ENCODE measurements at places on chromosomes 5 and 9. TPM values are rescaled to one million over a fixed set of nuclear protein-coding genes. Genes with fewer than 3 reads are reported as not detected.

The CTXN3 gene
- total RNA-seq: not detected

DNA sequence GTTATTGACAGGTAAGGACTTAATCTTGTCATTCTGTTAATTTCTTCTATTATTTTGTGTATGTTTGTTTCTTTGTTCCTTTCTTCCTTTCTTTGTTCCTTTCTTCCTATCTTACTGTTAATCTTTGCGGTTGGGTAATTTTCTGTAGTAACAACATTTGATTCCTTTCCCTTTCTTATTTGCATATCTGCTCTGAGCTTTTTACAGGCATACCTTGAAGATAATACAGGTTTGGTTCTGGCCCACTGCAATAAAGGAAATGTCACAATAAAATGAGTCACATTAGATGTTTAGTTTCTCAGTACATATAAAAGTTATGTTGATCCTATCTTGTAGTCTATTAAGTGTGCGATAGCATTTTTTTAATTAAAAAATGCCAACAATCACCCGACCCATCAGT, 440.7 kb downstream of the NFIB start:
- H3K4me3 ChIP-seq: no peak overlapping the region
- H3K27ac ChIP-seq: no peak overlapping the region
- no peaks in the 10 kb centered on the region for H3K36me3 ChIP-seq
- no peaks in the 10 kb centered on the region for H3K4me1 ChIP-seq
- no peak for DNase-seq

DNA sequence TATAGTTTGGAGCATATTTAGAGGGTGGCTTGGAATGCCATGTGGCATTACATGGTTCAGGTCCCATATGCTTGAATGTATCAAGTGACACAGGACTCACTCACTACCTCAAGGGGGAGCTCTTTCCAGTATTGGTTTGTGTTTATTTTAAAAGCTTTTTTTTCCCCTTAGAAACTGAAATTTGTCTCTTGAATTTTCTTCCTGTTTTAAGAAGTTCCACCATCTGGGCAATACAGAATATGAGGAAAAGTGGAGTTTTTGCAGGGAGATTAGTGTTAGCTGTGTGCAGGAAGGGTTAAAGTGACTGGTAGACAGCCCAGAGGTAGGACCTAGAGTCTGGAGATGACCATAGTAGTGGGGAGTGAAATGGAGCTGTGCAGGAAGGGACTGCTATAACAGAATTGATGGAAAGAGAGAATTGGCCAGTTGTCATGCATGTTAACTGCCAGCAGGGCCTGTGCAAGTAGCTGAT, 36.6 kb downstream of the CTNNA1 start:
- peaks cover 30% of the 10 kb centered on the region for H3K4me1 ChIP-seq
- no peak overlapping the region for H3K27ac ChIP-seq
- H3K27me3 ChIP-seq: peaks cover 55% of the 10 kb centered on the region
- H3K36me3 ChIP-seq: no peaks in the 10 kb centered on the region

The HAPLN1 gene
- not detected for total RNA-seq

DNA sequence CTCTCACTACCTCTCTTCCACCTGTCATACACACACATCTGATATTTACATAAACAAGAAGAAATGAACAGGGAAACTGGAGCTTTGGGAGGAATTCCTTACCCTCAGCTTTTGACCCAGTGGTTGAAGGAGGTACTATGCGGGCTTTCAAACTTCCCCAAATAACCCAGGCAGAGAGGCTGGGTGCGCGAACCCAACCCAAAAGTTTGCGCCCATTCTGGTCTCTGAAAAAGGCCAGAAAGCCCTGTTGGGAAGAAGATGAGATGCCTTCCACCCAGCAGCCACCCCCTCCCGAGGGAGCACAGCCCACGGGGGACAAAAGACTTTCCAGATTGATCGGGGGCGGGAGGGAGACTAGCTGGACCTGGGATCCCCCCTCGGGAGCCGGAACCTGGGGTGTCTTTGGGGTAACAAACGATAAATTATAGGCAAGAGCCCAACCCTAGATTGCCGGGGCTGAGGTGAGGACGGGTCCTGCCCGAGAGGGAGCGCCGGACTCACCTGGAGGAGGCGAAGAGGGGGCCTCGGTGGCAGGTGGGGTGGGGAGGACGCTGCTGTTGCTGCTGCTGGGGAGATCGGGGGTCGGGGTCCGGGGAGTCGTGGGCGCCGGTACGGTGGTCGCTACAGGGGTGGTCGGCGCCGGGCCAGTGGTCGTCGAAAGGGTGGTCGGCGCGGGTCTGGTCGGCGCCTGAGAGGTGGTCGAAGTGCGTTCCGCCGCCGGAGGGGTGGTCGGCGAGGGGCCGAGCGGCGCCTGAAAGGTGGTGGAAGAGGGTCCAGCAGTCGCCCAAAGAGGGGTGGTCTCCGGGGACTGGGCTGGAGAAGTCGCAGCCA, 798 bp downstream of the MEGF9 start:
- peak overlapping the region; percentile 79 for H3K4me3 ChIP-seq
- no peaks in the 10 kb centered on the region for H3K36me3 ChIP-seq
- H3K27me3 ChIP-seq: no peaks in the 10 kb centered on the region
- H3K4me1 ChIP-seq: peaks cover 31% of the 10 kb centered on the region
- peak overlapping the region; percentile 66 for H3K27ac ChIP-seq
- DNase-seq: peak; percentile 26

The PTGR1 gene
- total RNA-seq: 1.7 TPM

- H3K27ac ChIP-seq: no peak overlapping the region
- H3K36me3 ChIP-seq: no peaks in the 10 kb centered on the region
- H3K4me3 ChIP-seq: no peak overlapping the region
Measured at GRCh38 chr5:107424491-107424890, 246.2 kb downstream of the EFNA5 start.

The GGTA1 gene
- not detected for total RNA-seq

The LCN6 gene
- not detected for total RNA-seq

DNA sequence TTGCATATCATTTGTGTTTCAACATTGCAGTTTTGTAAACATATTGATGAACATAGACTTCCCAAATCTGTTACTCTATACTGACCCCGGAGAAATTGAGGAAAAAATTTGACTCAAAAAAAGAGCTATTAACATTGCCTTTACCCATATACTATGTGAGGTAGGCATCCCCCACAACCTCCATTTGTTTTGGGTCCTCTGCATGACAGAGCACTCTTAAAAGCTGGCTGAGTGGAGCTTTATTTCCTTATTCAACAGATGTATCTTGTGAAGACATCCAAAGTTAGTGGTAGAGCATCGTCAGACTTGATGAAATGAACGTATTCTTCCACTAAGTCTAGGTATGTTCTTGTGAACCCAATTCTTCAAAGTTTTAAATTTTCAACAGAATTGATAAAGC, 310.5 kb downstream of the CDH9 start:
- H3K27me3 ChIP-seq: no peaks in the 10 kb centered on the region
- H3K4me1 ChIP-seq: no peaks in the 10 kb centered on the region
- no peaks in the 10 kb centered on the region for H3K36me3 ChIP-seq

DNA sequence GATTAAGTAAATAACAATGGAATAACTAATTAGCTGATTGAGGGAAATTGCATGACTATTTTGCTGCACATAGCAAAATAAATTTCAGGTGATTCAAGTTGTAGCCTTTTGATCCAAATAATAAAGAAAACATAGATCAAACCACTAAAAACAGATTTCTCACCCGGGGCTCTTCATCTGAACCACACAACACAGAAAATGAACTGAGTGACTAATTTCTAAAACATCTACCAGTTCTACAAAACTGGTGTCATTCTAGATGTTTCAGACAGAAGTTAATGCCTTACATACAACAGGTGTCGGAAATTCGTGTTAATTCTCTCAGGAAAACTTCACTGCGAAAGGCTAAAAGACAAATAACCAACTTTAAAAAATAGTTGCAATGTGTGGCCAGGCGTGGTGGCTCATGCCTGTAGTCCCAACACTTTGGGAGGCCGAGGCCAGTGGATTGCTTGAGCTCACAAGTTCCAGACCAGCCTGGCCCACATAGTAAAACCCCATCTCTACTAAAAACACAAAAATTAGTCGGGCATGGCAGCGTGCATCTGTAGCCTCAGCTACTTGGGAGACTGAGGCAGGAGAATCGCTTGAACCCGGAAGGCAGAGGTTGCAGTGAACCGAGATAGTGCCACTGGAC, 6.9 kb downstream of the PROP1 start:
- H3K4me3 ChIP-seq: no peak overlapping the region
- H3K36me3 ChIP-seq: no peaks in the 10 kb centered on the region
- H3K4me1 ChIP-seq: peaks cover 8% of the 10 kb centered on the region

DNA sequence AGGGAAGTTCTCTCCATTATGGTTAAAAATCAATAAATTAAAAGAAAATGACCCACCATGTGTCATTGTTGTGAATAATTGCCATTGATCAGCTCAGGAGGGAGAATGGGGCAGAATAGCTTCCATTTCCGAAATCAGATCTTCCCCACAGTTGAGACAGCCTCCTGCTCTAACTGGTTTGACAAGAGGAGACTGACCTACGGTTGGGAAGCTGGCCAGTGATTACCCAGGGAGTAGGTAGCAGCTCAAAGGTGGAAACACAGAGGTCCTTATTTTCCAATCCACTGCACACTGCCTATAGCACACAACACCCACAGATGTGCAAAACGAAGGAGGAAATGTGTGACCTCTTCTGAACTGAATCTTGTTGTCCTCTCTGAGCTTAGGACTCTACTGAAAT, 69.0 kb upstream of the DAPK1 start:
- H3K36me3 ChIP-seq: no peaks in the 10 kb centered on the region
- peaks cover 1% of the 10 kb centered on the region for H3K27me3 ChIP-seq
- DNase-seq: no peak
- no peak overlapping the region for H3K27ac ChIP-seq
- H3K4me3 ChIP-seq: no peak overlapping the region
- H3K4me1 ChIP-seq: no peaks in the 10 kb centered on the region

DNA sequence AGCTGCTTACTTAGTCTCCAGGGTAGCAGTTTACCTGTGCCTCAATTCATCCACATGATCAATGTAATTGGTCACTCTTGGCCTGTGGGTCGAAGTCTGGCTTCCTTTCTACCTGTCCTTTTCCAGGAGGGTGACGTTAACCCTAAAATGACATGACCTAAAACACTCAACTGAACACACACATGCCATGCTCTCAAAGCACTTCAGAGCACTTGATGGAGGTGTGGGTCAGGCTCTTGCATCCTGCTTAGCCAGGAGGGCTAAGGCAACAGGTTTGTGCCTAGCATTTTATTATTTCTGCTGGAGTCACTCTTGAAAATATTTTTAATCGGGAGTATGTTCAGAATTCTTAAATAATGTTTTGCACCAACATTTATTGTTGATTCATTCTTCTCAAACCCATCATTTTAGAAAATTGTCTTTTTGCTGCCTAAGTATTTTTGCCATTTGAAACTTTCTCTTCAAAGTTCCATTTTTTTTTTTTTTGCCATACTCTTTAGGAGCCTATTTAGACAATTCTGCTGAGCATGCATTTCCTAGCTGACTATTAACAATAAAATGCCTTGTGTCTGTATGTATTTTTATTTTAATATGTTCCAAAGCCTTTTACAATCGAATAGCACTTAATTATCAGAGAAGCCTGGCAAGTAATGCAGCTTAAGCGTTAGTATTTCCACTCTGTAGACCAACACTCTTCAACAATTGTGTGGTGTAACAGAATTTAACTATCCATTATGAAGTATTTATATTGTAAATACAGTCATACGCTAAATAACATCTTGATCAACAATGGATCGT, 59.1 kb downstream of the ATP10B start:
- no peak overlapping the region for H3K27ac ChIP-seq
- no peak overlapping the region for H3K4me3 ChIP-seq
- no peak for DNase-seq
- no peaks in the 10 kb centered on the region for H3K36me3 ChIP-seq

DNA sequence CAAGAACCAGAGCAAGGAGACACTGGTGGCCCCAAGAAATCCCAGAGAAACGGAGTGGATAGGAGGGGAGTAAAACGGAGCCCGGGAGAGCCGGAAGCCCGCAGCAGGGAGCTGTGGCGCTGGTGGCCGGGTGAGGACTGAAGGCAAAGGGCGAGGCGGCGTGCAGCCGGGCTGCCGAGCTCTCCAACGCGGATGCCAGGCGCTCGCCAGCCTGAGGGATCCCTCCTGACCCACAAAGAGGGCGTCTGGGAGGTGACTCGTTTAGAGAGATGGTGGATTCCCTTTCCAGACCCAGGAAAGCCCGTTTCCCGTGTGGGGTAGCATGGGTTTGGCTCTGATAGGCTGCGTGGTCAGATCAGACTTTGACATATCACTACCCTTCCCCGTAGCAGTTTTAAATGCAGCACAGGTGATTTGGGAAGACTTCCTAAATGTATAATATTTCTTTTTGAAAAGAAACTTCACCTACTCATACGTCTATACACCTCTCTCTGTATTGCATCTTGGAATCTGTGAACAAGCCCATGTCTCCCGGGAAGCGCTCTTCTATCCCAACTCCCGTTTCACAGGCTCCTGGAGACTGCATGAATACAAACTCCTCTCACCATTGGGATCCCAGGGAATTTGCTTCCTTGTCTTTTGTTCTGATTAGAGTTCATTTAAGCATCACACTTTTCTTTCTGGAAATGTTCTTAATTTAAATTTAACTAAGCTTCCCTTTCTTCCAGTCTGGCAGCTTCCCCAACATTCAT, 158.1 kb downstream of the C9orf152 start:
- H3K4me3 ChIP-seq: peak overlapping the region; percentile 76
- DNase-seq: peak; percentile 16
- H3K27ac ChIP-seq: no peak overlapping the region
- peaks cover 26% of the 10 kb centered on the region for H3K4me1 ChIP-seq
- H3K36me3 ChIP-seq: no peaks in the 10 kb centered on the region

- no peak overlapping the region for H3K27ac ChIP-seq
- H3K4me3 ChIP-seq: no peak overlapping the region
- peaks cover 4% of the 10 kb centered on the region for H3K27me3 ChIP-seq
- DNase-seq: no peak
Measured at GRCh38 chr9:113787871-113788270, 88.2 kb upstream of the ZNF618 start.

GRCh38 chr9:110187126-110187525, 20.8 kb downstream of the C9orf152 start:
- no peaks in the 10 kb centered on the region for H3K4me1 ChIP-seq
- no peak overlapping the region for H3K27ac ChIP-seq
- no peak overlapping the region for H3K4me3 ChIP-seq
- H3K27me3 ChIP-seq: no peaks in the 10 kb centered on the region
- H3K36me3 ChIP-seq: no peaks in the 10 kb centered on the region

DNA sequence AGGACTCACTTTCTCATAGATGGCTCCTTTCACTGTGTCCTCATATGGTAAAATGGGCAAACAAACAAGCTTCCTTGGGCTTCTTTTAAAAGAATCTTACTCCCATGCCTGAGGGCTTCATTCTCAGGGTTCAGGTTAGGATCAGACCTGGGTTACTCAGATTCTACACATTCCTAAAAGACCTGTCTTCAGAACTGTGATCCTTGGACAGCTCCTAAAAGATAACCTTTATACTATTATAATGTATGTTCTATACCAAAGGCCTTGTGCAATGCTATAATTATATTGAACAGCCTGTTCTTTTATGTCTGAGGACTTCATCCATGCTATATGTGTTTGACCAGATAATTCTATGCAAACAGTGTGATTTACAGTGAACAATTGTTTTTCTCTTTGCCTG, 264.4 kb upstream of the CDH10 start:
- no peak overlapping the region for H3K4me3 ChIP-seq
- no peaks in the 10 kb centered on the region for H3K27me3 ChIP-seq
- H3K36me3 ChIP-seq: no peaks in the 10 kb centered on the region
- DNase-seq: no peak
- H3K4me1 ChIP-seq: no peaks in the 10 kb centered on the region

GRCh38 chr5:32504989-32505596, 60.6 kb upstream of the ZFR start:
- no peak for DNase-seq
- H3K27ac ChIP-seq: no peak overlapping the region
- H3K27me3 ChIP-seq: peaks cover 8% of the 10 kb centered on the region
- H3K4me3 ChIP-seq: no peak overlapping the region

- no peak overlapping the region for H3K27ac ChIP-seq
- no peaks in the 10 kb centered on the region for H3K27me3 ChIP-seq
- H3K4me1 ChIP-seq: peaks cover 10% of the 10 kb centered on the region
- H3K4me3 ChIP-seq: no peak overlapping the region
- peak; percentile 1 for DNase-seq
- no peaks in the 10 kb centered on the region for H3K36me3 ChIP-seq
Measured at GRCh38 chr9:31799953-31800609, 584.4 kb upstream of the ACO1 start.
